Stimulated activated CD8-positive, alpha-beta memory T cell treated with anti-CD3 and anti-CD28 coated beads, Interleukin-7, amount 100 ng/mL, for 1 hour (primary cell): ENCODE measurements at places on chromosomes 2 and 18.

- DNase-seq = no peak
Observed at GRCh38 chr2:144421606-144422510, 98.1 kb downstream of the ZEB2 start.

DNA sequence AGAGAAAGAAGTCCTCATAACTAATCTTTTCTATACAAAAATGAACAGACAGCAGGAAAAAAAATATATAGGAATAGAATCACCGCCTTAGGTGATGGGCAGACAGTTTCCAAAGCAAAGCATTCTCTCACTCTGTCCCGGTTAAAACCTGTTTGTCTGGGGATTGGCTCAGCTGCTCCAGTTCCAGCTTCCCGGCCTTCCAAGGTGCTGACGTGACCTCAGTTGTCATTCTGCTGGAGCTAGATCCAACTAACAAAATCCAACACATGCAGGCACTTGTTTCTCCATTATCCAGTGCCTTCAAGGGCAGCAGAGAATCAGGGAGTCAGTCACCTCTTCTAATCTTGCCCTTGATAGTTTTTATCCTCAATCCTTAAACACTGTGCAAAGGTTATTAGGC is 52.8 kb downstream of the IKZF2 start:
- no peak for DNase-seq

DNA sequence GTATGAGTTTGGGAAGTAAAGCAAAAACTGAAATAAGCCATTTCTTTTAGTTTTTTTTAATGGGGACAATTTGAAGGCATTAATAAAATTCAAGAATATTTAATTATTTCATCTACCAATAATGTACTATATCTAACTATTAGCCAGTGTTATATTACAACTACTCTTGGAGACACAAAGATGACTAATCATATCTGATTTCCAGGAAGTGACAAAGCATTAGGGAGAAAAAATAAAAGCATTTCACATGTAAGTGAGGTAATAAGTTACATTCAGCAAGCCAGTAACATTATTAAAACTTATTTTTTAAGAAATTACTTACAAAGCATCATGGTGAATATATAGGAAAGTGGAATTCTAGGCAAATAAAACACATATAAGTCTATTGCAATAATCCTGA is 781.3 kb upstream of the NRXN1 start:
- DNase-seq = no peak

DNA sequence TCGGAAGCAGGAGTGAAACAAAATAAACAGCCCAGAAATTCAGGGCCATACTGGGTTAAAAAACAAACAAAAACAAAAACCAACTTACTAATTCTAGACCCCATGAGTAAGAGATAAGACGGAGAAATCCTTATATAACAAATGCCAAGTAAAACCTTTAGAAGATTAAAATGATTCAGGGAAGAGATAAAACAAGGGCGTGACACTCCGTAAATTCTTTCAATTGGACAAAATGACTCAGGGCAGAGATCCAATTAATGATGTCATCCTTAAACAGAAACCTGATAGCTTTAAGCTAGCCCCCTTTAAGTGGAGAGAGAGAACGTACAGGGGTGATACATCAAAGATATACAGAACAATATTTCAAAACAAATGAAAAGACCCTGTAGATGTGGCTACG is 317.4 kb downstream of the NBAS start:
- DNase-seq = no peak

DNA sequence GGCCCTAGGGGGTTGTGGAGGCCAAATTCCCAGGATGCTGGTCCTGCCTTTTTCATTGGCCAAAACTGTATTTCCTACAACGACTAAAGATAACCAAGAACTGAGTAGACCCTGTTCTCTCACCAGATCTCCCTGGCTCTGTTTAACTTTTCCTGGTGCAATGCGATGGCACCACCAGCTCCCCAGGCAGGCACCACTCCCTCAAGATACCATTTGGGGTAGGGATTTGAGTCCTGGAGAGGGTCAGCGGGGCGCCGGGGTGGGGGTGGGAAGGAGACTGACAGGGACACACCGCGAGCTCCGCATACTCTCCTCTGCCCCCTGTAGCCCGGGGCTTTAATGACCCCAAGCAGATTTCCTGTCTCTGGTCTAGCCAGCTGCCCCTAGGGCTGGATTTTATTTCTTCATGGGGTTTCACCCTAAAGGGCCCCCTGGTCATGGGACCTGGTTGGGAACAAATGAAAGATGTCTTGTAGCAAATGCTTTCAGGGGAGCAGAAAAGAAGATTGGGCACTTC is 7.3 kb downstream of the SIX2 start:
- DNase-seq = no peak

GRCh38 chr2:237967463-237967951 is 693 bp downstream of the UBE2F start:
- no peak for DNase-seq

GRCh38 chr18:37564711-37565100 is 892 bp downstream of the CELF4 start:
- no peak for DNase-seq

GRCh38 chr18:30920351-30920750 is 122.2 kb downstream of the DSC3 start:
- no peak for DNase-seq

DNA sequence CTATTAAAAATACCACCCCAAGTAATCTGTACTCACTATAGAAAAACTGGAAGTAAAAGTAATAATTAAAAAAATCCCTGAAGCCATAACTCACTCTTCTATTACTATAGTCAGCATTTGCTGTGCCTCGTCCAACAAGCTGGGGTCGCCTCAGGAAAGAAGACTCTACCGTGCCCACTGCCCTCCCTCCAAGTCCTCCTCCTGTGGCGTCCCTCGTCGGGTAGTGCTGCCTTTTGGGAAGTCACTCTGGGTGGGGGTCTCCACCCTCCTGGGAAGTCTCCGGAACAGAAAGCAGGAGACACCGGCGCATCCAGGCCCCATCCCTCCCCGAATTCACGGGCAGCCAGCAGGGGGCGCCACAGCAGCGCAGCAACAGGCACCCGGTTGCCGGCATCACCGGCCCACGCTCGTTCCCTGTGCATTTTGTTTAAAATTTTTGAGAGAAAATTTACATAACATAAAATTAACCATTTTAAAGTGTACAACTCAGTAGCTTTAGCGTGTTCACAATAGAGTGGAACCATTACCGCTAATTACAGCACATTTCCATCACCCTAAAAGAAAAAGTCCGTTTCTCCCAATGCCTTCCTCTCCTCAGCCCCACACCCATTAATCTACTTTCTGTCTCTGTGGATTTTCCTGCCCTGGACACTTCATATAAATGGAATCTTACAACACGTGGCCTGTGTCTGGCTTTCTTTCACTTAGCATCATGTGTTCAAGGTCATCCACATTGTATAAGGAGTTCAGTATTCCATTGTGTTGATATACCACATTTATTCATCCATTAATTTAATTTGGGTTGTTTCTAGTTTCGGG is 62.2 kb downstream of the ADNP2 start:
- DNase-seq = peak; percentile 34

- DNase-seq = no peak
Observed at GRCh38 chr2:55929476-55929875, 5.9 kb upstream of the EFEMP1 start.

DNA sequence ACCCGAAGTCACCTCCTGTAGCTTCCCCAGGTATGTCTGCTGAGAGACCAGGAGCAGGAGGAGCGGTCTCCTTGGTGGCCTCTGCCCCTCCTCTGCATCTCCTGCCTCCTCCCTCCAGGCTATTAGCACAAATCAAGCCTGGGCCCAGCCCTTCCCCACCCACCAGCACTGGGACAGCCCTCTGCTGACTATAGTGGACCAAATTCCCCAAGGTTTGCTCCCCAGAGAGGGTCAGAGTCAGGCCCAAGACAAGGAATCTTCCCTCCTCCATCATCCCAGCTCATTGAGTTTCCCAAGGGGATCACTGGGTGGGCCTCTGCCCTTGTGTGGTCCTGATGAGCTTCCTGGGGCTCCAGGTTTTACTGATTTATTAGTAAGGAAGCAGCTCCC is 62.1 kb downstream of the EMILIN2 start:
- no peak for DNase-seq

GRCh38 chr2:69086466-69086865 is 73.5 kb downstream of the ANTXR1 start:
- DNase-seq = no peak

- DNase-seq = no peak
Observed at GRCh38 chr2:182868054-182868796, 1.8 kb upstream of the FRZB start.

- DNase-seq = no peak
Observed at GRCh38 chr2:223811757-223812156, 25.6 kb downstream of the AP1S3 start.

DNA sequence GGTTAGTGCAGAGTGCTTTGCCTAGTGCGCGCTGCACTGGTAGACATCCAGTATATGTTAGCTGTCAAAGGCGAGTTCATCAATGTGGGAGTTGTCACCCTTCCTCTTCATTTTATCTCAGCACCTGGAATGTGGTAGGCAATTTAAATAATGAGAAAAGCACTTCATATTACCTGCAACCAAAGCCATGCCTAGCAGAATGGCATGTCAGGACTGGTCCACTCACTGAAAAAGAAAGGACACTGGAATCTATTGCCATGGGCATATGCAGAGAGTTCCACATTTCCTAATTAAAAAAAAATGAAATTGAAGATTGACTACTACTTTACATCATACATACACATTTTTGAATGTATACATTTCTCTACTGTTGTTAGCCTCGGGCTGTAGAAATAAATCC is 139.6 kb downstream of the PAX3 start:
- no peak for DNase-seq

GRCh38 chr2:112658839-112659667 is 13.3 kb downstream of the SLC20A1 start:
- DNase-seq = no peak

DNA sequence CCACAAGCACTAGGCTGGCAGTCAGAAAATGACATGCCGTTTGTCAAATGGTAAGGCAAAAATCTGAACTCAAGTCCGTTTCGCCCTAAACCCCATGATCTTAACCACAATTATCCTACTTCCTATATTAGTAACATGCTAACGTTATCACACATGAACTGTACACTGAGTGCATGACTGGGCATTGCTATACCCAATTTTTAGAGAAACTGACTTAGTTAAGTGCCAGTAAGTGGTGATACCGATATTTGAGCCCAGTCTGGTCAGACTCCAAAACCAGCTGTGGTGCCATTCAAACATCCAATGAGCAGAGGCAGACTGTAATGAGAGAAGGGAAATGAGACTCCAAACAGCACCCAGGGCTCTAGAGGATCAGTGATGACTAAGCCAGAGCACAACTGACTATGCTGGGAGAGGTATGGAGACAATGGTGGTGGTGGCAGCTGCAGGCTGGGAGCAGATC is 311.7 kb upstream of the PKDCC start:
- DNase-seq = no peak

GRCh38 chr2:83817511-83817910 is 641.6 kb downstream of the SUCLG1 start:
- no peak for DNase-seq

DNA sequence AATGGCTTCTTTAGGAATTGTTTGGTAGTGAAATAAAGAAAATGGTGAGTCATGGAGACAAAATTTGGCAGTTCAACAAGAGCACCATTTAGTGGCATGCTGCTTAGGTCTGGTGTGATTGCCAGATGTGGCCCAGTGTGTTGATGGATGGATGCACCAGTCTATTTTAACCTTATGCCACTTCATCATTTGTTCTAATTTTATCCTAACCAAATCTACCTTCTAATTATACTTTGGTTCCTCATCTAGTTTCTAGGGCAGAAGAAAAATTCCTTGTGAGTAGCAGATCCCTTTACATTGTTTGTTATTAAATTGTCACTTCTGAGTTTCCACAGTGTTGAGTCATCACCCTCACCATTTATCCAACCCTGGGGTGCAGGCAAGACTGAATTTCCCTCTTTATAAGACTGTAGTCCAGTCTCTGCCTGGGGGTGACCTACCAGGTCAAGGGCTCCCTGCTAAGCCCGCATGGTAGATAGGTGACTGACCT is 32.5 kb downstream of the NABP1 start:
- DNase-seq = no peak

DNA sequence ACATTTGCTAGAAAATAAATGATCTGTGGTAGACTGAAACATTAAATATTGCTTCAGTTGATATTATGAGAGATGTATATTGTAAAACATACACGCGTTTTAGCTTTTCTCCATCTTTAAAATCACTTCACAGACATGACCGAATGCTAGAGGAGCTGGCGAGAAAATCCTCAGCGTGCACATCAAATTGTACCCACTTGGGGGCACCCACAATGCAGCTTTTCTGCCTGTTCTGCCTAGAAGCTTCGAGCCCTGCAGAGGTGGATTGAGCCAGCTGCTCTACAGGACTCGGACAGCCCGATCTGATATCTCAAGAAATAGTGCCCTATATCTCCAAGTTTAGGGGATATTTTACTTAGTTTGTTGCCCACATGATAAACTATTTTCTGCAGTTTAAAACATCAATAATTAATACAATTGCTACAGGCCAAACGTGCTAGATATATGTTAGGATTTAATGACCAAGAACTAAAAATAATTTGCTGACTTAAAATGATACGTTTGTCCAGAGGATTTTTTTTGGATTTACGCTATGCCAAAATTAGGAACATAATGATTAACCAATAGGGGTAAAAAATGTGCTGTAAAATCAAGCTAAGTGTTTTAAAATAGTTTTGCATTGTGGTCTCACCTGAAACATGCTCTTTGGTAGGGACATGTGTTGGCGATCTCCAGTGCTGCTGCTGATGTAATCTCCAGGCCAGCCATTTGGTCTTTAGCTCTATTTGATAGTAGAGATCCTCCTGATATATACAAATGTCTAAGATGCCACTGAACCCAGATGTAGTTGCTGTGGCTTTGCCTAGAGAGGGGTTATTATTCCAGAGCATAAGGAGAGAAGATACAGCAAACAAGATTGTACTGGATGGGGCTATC is 22.3 kb upstream of the ATP5MC3 start:
- DNase-seq = no peak

DNA sequence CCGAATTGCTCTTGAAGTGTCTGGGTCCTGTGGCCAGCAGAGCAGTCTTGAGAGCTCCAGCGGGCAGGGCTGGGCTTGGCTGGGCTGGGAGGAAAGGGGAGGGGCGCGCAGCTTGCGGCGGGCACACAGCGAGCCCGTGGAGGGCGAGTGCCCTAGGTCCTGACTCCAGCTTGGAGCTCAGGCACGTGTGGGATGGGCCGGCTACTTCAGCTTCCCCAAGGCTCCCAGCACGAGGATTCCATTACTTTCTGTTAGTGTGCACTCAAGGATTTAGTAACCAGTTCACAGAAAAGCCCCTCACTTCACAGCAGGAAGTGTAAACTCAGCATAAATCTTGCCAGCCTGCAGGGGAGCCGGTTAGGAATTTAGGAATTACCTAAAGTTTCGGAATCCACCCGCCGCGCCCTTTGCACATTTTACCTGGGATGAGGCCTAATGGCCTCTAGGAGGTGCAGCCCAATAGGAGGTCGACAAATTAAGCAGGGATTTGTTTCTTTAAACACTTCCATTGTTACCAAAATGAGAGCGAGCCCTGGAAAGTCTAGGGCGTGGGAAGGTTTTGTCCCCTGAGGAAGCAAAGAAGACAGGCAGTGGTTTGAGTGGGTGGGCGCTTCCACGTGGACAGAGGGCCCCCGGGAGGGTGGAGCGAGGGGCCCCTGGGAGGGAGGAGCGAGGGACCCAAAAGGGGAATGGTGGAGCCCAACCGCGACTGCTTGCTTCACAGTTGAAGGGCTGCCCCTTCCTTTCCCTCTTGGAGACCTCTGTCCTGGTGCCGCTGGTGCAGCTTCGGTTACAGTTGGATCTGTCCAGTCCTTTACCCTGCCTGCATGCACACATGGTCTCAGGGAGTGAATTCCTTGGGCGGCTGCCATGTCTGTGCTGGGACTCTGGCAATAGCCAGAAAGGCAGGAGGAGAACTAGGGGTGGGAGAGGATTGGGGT is 93.3 kb downstream of the CTAGE1 start:
- no peak for DNase-seq
